DMS79 (cell line): ENCODE measurements at places on chromosomes 7 and 10.

- DNase-seq, result no peak
These were observed 43.5 kb upstream of the LEP start for GRCh38 chr7:128197589-128197988.

DNA sequence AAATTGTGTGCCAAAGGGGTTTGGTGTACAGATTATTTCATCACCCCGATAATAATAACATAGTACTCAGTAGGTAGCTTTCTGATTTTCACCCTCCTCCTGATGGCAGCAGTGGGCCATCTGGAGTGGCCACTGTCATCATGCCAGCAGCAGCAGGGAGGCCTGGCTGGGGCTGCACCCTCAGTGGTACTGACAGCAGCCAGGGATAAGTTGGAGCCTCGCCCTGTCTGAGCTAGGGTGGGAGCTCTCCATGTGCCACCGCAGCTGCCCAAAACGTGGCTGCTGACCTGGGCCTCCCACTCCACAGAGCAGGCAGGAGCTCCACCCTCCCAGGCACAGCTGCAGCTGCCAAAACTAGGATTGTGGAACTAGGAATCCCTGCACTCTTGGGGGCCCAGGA is 700.8 kb upstream of the KCND2 start:
- no peak for DNase-seq

GRCh38 chr7:142063551-142064442 is 47.7 kb upstream of the MGAM2 start:
- DNase-seq, result no peak

DNA sequence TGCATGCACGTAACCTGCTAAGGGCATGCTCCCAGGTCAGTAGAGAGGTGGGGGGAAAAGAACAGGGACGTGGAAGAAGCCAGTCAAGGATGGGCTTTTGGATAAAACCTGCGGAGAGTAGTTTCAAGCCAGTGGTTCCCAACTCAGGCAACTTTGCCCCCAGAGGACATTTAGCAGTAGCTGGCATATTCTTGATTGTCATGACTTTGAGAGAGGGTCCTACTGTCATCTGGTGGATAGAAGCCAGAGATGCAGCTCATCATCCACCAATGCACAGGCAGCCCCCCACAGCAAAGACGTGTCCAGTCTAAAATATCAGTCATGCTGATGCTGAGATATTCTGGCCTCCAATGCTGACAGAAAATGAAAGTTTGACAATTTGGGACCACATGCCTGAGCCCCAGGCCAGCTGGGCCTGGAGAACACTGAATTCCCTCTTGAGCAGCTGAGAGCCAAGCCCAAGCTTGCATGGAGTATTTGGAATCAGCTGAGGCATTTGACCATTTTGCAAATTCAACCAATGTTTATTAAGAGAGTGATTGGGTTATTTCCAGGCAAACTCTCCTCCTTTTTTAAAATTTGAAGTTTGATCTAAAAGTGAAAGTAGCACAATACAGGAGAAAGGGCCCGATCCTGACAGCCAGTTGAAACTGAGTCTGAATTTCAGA is 110.0 kb upstream of the C7orf33 start:
- DNase-seq, result no peak

GRCh38 chr7:31517513-31517912 is 3.6 kb downstream of the ITPRID1 start:
- DNase-seq, result no peak

DNA sequence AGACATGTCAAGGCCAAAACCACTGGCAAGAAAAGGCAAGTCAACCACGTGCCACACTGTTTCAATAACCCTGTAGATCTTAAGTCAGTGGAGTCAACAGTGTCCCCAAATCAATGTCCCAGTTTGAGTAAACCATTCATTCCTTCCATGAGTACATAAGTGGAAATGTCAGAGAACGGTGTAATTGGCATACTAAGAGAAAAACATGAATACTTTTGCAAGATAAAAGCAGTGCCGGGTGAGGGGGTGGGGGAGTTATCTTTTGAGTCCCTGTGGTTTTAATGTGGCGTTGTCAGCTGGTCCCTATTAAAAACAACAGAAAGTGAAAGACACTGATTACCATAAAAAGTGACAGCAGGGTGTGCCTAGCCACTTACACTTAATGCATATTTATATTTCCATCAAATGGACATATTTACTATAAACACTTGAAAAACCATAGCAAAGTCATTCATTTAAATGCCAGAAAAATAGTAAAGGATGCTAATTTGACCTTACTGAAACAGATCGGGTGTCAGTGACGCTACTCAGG is 37.8 kb downstream of the RSU1 start:
- no peak for DNase-seq

DNA sequence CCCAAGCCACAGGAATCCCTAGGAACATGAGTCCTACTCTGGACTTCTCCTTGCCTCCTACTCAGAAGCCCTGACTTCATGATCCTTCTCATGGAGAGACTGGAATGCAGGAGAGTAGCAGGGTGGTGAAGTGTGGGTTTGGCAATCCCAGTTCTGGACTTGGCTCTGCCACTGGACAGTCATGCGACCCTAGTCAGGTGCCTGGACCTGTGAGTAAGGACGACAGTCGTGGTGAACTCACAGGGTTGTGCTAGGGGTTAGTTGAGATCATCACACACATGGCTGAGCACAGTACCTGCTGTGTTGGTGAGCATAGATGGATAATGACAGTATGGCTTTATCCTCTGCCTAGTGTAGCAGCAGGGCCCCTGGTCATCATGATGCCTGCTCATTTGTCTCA is 117.9 kb downstream of the LRRC18 start:
- no peak for DNase-seq

DNA sequence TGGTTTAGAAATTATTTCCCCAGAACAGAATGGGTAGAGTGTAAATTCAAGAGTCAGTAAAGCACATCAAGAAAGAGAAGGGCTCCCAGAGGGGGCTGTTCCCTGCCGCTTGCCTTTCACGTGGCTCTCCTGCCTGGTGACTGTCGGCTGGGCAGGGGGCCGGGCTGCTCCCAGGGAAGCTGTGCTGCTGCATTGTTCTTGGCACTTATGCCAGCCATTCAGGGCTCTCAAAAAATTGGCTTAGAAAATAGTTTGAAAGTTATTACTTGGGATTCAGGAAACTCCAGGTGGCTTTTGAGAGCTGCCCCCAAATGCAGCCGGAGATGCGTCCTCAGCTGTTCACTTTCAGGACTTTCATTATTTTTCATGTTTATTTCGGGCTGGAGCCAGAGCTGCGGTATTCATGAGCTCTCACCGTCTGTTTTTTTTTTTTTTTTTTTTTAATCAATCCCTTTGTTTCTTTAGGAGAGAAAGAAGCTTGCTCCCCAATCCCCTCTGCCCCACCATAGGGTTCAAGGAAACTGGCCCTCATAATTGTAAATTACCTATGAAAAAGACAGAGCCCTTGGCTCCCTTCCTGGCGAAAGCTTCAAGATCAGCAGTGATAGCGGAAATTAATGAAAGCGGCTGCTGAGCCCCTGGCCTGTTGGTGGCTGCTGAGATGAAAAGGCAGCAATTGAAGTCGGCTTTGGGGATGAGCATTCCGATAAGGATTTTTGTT is 94.1 kb downstream of the SORCS3 start:
- peak; percentile 22 for DNase-seq

- DNase-seq, result no peak
These were observed 14.1 kb upstream of the DLG5 start for GRCh38 chr10:77940627-77941026.

- DNase-seq, result no peak
These were observed 29.4 kb downstream of the ADGRA1 start for GRCh38 chr10:133117036-133117687.

DNA sequence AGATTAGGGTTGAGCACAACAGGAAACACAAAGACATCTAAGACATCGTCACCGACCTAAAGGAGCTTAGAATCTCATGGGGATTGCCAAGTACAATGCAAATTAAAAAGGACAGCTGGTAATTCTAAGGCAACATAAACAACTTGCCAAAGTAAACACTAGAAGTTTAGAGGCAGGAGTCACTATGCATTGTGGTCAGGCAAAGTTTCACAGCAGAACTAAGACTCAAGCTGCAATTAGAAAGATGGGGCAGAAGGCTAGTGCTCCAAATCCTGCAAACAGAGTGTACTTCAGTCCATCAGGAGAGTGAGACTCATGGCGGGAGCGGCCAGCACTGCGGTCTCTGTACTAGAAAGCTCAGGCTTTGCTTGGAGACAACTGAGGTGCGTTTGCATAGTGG is 52.7 kb downstream of the HIPK2 start:
- DNase-seq, result peak; percentile 97
